ENCODE measurements at places on chromosomes 12 and 14. TPM values are rescaled to one million over a fixed set of nuclear protein-coding genes. Genes with fewer than 3 reads are reported as not detected.

DNA sequence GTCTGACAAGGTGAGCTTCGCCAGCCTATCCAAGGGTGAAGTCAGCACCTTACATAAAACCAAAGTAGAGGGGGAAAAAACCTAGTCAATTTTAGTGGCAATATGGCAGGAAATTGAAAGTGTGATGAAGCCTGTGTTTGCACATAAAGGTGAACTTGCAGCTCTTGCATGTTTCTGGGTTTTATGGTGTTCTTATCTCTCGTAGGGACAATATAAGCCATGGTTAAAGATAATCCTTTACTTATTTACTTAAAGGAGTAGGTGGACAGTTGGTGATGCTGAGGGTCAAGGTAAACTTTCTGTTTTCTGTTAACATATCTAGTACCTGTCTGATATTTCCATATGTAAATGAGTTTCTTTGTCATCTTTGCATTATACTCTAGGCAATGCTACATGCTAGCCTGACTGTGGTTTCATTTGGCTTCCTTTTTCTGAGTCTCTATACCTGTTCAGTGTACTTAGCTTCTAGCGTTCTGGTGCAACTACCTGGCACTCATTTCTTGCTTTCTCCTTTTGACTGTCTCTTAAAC is 32.8 kb downstream of the CCDC91 start:
- no peak for DNase-seq

GRCh38 chr14:24974591-24975374 is 75.2 kb downstream of the STXBP6 start:
- DNase-seq = no peak

- no peak for DNase-seq
Observed at GRCh38 chr12:591167-592023, 71.8 kb downstream of the NINJ2 start.

DNA sequence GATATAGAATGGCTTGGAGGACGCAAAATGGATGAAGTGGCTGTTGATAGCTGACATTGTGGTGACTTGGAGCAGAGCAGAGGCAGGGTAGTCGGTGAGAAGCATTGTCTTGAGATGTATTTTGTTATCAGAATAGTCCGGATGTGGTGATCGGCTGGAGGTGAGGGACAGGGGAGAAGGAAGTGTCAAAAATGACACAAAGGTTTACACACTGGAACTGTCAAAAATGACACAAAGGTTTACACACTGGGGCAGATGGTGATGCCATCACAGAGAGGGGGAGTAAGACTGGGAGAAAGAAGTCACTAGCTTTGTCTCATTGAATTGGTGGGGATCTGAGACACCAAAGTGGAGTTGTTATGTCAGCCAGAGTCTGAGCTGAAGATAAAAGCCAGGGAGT is 30.1 kb downstream of the CDKL1 start:
- no peak for DNase-seq

GRCh38 chr14:76292561-76292960 is 83.4 kb upstream of the ESRRB start:
- no peak for DNase-seq

- DNase-seq = peak; percentile 55
Observed at GRCh38 chr12:127162307-127162706, 1104.7 kb upstream of the TMEM132C start.

- no peak for DNase-seq
Observed at GRCh38 chr12:106764738-106765137, 9.7 kb upstream of the RIC8B start.

GRCh38 chr14:81474148-81474492 is 59.5 kb downstream of the SEL1L start:
- DNase-seq = no peak

DNA sequence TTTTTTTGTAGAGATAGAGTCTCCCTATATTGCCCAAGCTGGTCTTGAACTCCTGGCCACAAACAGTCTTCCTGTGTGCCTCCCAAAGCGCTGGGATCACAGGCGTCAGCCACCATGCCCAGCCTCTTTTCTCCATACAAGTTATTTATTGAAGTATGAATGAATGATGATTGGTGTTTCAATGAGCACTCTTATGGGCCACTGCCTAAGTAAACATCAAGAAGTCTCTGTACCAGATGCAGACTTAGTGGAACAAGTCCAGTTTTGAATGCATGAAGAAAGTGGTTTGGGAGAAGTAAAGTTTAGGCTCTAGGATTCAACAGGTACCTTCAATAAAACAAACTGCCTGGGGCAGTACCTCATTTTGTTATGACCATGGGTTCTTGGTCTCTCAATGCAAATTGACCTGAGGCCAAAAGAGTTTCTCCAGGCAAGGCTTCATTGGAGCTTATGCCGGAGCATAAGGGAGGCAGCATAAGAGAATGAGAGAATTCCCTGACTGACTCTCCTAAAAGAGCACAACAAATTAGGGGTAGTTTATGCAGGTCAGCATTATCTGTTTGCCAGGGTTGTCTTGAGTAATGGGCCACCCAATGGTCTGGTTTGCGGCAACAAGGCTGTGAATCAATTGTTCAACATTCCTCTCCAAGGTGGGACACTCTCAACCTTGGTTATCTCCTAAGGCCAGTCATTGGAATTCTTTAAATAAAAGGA is 1.1 kb upstream of the GMFB start:
- no peak for DNase-seq

GRCh38 chr12:105852951-105853350 is 285.8 kb downstream of the NUAK1 start:
- DNase-seq = no peak

GRCh38 chr12:9115731-9116559 is at the start of gene A2M:
A2M (minus strand) TSS chr12:9115919; CDS start chr12:9115849, 70 bp downstream.
- no peak for DNase-seq

DNA sequence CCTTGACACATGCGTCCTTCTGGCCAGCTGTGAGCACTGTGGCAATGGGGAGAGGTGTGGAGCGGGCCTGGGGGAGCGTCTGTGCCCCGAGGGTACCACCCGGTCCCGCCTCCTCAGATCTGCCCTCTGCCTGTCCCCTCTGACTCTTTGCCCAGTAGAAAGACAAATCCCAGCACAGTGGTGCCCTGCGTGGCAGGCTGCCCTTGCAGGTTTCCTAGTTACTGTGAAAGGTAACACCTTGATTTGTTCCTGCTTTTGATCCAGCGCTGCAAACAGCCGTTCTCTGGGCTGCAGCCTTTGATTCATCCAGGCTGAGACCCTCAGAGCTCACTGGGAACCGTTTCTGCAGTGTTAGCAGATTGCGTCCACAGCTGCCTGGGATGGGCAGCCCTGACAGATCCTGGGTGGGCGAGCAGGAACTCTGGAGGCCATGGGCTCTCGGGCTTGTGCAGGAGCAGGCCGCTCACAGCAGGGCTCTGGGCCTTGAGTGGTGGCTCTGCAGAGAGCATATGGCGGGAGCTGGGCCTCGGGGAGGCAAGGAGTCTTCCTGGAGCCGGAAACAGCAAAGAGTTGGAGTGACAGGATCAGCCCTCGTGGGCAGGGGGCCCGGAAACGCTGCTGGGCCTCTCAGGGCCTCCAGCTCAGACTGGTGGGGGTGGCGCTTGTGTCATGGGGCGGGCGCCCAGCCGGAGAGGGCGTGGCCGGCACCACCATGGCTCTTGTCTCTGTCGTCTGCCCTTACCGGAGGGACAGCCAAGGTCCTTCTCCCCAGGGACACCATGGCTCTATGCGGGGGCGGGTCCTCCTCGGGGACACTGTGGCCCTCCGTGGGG is 16.6 kb downstream of the FBRSL1 start:
- DNase-seq = no peak

DNA sequence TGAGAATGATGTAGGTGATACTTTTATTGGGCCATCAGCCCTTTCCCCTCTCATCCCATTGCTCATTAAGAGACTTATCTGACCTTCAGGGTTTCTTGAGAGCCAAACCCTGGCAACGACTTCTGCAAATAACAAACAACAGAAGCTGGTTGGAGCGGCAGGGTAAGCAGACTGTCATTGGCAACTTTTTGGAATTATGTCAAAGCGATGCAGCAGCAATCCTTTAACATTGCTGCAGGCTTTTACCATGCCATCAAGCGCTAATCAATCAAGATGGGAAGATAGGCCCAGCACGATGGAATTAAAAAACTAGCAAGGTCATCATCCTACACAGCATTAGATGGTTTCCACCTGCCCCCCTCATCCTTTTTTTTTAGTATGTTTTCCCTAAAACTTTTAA is 406.1 kb upstream of the PDE3A start:
- DNase-seq = no peak

DNA sequence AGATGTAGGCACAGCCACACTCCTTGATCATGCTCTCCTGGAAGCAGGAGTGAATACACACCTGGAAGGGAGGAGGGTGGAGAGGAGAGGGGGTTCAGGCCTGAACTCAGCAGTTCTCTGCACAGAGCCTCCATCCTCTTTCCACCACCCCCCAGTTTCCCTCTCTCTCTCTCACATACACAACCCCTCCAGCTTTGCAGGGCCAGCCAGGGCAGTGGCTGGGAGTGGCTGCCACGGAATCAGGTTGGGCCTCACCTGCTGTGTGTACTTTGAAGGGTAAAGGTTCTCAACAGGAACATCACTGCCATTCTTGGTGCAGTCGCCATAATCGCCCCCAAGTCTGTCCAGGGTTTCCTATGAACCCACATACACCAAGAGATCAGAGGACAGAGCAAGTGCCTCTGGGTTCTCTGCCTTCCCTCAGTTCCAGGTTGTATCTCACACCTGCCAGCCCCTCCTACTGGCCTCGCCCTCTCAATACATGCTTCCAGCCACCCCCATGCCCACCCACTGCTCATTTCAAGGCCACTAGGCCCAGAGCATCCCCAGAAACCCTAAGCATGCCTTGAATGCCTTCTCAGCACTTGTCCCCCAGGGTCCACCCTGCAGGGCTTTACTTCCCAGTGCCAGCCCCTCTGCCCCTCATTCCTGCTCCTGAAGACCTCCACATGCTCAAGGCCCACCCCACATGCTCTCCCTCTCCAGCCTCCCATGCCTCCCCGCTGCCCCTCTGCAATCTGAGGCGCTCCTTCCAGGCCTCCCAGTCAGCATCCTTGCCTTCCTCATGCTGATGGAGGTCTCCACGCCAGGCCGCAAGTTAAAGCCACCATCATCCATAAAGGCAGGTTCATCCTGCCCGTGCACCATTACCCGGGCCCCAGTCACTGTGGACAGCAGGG is 12.9 kb upstream of the TNFRSF1A start:
- no peak for DNase-seq

- DNase-seq = no peak
Observed at GRCh38 chr12:34348836-34349672, 326.8 kb downstream of the ALG10 start.

- peak; percentile 45 for DNase-seq
Observed at GRCh38 chr12:65518771-65519170, 240.3 kb downstream of the MSRB3 start.

DNA sequence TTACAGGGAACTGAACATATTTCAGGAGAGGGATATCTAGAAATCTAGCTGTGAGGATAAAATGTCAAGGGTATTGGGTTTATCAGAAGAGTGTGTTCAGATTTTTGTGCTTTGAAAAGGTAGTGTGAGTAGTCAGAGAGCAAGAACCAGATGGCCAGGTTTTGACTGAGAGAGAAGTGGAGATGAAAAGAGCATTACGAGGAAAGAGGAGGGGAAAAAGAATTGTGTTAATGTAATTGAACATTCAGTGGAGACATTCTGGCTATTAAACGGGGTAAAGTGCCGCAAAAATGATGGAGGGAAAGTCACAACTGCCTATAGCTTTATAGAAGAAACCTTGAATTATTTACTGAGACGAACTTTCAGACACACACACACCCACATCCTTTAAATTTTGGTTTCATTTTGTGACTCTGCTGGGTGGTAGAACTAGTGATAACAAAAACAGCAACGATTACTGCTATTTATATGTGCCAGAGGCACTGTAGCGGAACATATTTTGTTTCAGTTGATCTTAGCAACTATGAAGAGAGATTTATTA is 213.6 kb downstream of the ERC1 start:
- DNase-seq = no peak

- no peak for DNase-seq
Observed at GRCh38 chr14:94439453-94440057, 13.0 kb downstream of the SERPINA11 start.

GRCh38 chr14:87494010-87494409 is 499.0 kb downstream of the GALC start:
- DNase-seq = no peak

DNA sequence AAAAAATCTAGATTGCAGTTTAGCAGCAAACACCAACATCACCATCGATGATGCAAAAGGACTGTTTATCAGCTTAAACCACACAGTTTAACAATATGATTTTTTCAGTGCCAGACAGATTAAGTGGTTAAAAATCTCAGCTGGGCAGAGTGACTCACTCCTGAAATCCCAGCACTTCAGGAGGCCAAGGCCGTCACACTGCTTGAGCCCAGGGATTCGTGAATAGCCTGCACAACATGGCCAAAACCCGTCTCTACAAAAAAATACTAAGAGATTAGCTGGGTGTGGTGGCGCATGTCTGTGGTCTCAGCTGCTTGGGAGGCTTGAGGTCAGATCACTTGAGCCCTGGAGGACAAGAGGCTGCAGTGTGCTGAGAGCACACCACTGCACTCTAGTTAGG is 8.9 kb downstream of the RSRC2 start:
- no peak for DNase-seq

GRCh38 chr12:12874029-12874428 is 17.3 kb upstream of the GPRC5A start:
- no peak for DNase-seq

Gene CAPZA3
- not detected for total RNA-seq

Gene CLEC9A
- not detected for total RNA-seq

Gene GPR84
- not detected for total RNA-seq

Gene ATXN2
- total RNA-seq = 24.0 TPM

Gene CLEC12A
- not detected for total RNA-seq

Gene CLEC4C
- not detected for total RNA-seq

Gene GPR162
- 10.0 TPM for total RNA-seq

Gene SERPINA10
- not detected for total RNA-seq

Gene KRT78
- not detected for total RNA-seq

Gene MORN3
- 0.19 TPM for total RNA-seq

Gene KERA
- total RNA-seq = not detected
